Renal cortex interstitium (tissue), 15 donors: ENCODE measurements at places on chromosomes 7 and 10. TPM values are rescaled to one million over a fixed set of nuclear protein-coding genes. Genes with fewer than 3 reads are reported as not detected.

DNA sequence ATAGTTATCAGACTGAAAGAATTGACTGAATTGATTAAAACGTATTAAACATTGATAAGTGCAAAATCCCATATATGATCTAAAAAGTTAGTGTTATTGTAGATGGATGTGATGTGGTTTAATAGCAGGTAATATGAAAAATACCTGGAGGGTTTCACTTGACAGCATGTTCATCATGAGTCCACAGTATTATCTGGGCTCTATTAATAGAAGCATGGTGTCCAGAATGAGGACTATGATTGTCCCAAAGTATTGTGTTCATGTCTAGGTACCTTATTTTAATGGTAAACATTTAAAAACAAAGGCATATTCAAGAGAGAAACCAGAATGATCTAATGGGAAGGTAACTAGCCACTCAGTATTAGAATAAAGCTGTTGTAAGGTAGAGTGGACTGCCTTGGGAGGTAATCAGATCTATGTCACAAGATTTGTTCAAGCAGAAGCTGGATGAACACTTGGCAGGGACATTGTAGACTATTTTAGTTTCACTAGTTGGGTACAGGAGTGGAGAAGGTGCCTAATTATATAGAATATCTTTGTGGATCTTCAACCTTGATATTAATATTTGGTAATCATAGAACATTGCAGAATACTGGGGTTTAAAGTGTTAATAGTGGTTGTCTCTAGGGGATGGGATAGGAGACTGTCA, 43.5 kb downstream of the MCU start:
- DNase-seq = no peak

GRCh38 chr10:27454837-27455236, 49.3 kb upstream of the RAB18 start:
- no peak for DNase-seq

DNA sequence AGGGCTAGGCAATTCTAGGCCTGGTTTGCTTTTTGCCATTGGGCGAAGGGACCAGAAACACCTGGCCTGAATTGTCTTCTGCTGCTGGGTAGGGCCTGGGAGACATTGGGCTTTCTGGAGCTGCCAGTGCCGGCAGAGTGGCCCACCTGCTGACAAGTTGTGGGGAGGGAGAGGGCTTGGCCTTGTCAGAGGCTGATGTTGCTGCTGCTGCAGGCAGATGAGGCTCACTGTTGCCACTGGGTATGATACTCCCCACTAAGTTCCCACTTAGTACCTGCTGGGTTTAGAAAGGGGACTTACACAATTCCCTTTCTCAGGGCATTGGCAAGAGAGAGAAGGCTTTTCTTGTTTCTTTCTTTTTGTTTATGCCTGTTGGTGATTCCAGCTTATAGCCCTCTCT, 289.6 kb upstream of the NPVF start:
- DNase-seq = no peak

DNA sequence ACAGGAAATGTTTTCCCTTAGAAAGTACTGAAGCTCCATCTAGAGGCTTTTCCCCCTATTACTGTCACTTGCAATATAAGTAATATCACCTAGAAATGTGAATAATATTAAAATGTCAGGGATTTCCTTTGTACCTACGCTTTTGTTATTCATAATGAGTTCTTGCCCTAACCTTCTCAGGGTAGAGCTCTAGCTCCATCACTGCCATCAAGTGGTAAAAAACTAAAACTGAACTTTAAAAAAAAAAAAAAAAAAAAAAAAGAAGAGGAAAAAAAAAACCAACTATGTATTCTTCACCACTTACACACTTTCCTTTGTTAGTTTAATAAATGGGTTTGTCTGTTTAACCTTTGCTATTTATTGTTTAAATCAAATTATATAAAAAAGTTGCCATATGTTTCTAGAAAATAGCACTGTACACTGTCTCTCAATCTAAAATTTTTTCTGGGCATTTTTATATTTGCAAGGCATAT, 49.9 kb downstream of the DNAJC1 start:
- DNase-seq = no peak

DNA sequence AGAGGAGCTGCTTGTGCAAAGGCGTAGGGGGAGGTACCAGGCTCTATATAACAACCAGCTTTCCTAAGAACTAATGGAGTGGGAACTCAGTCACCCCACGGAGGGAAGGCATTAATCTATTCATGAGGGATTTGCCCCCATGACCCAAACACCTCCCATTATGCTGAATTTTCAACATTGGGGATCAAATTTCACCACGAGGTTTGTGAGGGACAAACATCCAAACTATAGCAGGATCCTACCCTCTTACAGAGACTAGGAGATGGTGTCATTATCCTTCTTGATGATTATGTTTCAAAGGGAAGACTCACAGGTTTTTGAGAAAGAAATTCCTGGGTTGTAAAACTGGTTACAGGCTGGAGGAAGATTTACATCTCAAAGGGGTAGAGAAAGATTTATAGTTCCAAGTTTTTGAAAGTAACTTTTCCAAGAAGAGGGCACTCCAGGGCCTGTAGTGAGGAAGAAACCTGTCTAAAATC, 295.0 kb upstream of the DKK1 start:
- DNase-seq = no peak

- no peak for DNase-seq
These were observed 602.5 kb downstream of the TNS3 start for GRCh38 chr7:46979439-46979838.

GRCh38 chr10:130244928-130245495, 108.8 kb downstream of the GLRX3 start:
- DNase-seq = no peak

- DNase-seq = no peak
These were observed 133.2 kb downstream of the CUX1 start for GRCh38 chr7:101950450-101951119.

DNA sequence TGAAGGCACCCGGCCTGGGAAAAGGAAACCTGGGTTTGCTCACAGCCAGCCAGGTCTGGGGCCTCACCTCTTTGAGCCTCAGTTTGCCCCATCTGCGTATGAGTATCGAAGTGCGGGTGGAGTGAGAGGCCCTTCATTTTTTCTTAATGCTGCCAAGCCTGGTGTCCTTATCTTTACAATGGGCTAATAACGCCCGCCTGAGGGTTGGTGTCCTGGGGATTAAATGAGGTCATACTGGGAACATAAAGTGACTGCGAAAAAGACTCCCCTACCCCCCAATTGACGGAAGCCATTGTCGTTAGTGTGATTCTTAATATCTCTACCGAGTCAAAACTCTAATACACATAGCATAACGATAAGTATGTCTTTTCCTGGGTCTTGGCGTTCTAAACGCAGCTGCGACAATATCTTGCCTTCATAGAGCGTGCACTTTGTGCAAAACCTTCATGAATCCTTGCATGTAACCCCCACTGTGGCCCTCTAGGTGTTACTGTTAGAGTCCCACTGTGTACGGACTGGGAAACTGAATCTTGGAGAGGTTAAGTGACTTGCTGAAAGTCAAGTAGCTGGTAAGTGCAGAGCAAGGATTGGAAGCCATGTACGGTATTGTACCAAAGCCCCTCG, 11.4 kb upstream of the GRB10 start:
- DNase-seq = no peak

- no peak for DNase-seq
These were observed 120.6 kb downstream of the NEBL start for GRCh38 chr10:20776384-20777118.

DNA sequence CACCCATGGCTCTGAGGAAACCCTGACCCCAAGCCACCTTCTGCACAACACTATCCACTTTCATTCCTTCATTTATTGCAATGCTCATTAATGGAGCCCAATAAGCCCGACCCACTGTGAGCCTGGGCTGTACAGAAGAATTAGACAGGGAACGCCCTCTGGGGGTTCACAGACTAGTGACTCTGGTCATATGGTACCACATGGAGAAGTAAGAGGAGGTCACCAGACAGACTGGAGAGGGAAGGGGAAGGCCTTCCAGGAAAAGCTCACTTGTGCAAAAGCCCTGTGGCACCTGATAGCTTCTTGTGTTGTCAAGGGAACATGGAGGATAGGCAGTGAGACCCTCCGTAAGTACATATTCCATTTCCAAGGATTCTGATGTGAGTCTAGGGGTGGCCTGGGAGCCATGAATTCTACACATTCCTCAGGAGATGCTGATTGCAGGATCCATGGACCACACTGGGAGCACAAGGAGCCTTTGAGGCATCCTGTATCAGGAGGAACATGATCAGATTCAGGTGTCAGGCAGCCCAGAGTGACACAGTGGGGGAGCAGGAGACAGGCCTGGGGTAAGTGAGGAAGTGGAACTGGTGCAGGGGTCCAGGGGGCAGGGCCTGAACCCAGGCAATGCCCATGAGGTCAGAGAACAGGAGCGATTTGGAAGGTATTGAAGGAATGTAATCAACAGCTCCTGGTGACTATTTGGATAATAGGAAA, 19.9 kb downstream of the TMEM72 start:
- DNase-seq = no peak

GRCh38 chr10:122359621-122360020, 14.9 kb upstream of the PLEKHA1 start:
- no peak for DNase-seq

DNA sequence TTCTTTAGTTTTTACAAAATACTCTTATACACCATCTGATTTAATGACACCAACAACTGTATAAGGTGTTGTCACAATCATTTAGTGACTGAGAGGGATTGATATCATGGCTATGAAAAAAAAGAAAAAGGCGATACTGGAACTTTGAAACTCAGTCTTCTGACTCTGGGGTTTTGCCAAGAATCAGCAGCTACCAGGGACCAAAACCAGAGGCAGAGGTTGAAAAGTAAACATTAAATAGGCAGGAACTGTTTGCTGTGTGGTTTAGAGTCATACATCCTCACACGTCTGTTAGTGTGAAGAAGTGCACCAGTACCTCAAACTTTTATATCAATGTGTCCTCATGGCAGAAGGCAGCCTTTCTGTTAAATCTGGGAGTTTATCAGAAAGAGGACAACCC, 19.9 kb upstream of the GGCT start:
- DNase-seq = no peak

DNA sequence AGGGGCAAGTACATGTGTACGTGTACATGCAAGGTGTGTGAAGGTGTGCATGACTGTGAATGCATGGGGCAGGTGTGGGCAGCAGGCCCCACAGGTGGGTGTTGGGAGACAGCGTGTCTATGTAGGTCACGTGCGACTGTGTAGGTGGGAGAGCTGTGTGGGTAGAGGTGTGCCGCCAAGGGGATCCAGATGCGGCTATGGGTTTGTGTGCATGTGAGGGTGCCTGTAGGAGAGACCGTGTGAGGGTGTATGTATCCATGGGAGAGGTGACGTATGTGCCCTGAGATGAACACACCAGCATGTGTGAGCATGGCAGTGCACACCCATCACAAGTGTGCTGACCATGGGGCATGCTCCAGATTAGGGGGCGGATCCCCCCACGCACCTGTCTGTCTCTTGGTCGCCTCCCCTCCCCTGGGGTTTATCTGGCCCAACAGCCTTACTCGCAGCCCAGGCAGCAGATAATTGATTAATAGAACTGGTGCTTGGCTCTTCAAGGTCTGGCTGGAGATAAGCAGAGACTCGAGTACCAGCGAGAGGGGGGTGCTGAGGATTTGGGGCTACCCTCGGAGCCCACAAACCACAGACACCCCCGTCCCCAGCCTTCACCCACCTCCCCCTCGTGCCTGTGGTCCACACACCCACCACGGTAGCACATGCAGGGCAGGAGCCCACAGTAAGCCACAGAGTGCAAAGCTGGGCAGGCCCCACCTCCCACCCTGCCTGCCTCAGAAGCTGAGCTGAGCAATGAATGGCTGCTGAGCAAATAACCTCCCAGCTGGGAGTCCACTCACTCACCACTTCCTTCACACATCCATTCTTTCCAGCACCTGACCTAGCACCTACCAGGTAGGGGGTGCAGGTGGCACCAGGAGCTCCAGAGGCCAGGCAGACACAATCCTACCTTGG, 41.4 kb upstream of the ZMIZ1 start:
- DNase-seq = no peak

DNA sequence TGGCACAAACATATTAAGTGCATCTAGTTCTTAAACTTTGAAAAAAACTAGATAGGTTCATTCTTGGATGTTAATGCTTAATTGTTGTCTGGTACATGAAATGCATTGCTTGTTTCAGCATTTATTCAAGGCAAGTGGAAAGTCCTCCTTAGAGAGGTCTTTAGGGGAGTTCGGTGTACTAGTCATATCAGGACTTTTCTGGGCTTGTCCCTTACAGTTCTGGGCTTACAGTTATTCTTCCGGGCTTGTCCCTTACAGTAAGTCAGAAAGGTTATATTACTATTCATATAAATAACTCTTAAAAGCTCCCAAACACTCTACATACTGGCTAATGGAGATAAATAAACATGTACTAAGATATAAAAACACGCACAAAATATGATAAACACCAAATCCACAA, 61.6 kb upstream of the MRLN start:
- no peak for DNase-seq

DNA sequence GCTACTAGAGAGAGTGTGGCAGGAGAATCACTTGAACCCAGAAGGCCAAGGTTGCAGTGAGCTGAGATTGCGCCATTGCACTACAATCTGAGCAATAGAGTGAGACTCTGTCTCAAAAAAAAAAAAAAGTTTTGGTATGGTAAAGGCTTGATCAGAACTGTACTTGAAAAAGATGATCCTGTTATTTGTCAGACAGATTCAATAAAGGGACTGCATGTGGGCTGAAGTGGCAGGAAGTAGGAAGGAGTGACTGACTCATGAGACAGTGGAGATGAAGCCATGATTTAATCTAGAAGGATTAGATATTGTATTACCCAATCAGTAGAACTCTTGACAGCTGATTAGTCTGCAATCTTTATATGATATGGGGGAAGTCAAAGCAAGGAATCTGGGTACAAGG, 2.7 kb upstream of the TMEM254 start:
- DNase-seq = no peak

DNA sequence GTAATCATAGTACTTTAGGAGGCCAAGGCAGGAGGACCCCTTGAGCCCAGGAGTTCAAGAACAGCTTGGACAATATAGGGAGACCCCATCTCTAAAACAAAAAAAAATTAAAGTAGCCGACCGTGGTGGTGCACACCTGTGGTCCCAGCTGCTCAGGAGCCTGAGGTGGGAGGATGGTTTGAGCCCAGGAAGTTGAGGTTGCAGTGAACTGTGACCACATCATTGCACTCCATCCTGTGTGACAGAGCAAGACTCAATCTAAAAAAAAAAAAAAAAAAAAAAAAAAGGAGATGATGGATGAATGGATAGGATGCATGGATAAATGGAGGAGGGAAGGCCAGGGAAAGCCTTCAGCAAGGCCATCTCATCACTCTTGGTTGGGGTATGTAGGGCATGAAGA, 33.4 kb upstream of the BMPR1A start:
- no peak for DNase-seq

Gene RPEL1
- 0.14 TPM for polyA plus RNA-seq

Gene PLA2G12B
- 10.2 TPM for polyA plus RNA-seq

Gene SLC18A3
- not detected for polyA plus RNA-seq

Gene FAM3C
- 120 TPM for polyA plus RNA-seq

Gene TMEM236
- 0.34 TPM for polyA plus RNA-seq

Gene SEMA3D
- 44.8 TPM for polyA plus RNA-seq

Gene ADCY1
- 3.8 TPM for polyA plus RNA-seq

Gene NEBL
- 91.0 TPM for polyA plus RNA-seq

Gene CLCN1
- polyA plus RNA-seq = 0.15 TPM
